ENCODE measurements at places on chromosomes 3 and 15.

DNA sequence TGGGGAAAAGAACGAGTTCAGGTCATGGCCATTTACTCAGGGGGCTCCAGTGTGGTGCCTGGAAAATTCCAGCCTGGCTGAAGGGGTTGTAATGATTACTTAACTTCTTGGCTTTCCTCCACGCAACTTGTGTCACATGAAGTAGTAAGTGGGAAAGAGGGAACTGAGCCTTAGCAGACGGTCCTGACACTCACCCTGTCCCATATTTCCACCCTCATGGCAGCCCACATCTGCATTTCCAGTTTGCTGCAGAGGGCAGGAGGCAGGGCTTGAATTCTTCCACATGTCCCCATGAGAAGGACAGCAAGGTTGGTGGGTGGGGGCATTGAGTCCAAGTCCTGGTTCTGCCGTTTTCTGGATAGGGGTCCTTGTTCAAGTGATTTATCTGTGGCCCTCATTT, 7.8 kb upstream of the CAMP start:
- DNase-seq, result no peak

- peak; percentile 77 for DNase-seq
Observed at GRCh38 chr15:90648137-90649070, 68.7 kb upstream of the BLM start.

GRCh38 chr3:114597871-114598270, 304.0 kb downstream of the TIGIT start:
- no peak for DNase-seq

GRCh38 chr3:38031022-38031994, 1.9 kb upstream of the PLCD1 start:
- DNase-seq, result peak; percentile 36

Data from CD4-positive, alpha-beta T cell treated with Interleukin-4 for 1 hour (primary cell).